Activated CD8-positive, alpha-beta memory T cell treated with anti-CD3 and anti-CD28 coated beads for 48 hours (primary cell): ENCODE measurements at places on chromosomes 3 and 15.

DNA sequence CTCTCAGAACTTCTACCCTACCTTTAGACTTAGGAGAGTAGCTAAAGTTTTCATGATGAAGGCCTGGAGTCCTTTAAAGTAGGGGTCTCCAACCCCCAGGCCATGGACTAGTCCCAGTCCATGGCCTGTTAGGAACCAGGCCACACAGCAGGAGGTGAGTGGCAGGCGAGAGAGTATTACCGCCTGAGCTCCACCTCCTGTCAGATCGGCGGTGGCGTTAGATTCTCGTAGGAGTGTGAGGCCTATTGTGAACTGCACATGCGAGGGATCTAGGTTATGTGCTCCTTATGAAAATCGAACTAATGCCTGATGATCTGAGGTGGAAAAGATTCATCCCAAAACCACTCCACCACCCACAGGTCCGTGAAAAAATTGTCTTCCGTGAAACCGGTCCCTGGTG, 18.3 kb upstream of the CACNA2D3 start:
- no peak for DNase-seq

DNA sequence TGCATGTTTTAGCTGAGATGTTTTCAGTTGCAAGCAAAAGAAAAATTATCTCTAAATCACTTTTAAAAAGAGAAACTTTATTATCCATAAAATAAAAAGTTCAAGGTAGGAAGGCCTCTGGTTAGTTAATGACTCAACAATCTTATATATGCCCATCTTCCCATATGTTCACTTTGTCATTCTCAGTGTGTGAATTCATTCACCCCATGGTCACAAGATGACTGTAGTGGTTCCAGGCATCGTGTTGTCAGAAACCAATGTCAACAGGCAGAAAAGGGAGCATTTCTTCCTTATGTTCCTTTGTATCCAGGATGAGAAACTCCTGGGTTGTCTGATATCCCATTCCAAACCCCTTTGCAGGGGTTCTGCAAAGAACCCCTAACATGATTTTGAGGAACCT, 119.9 kb upstream of the RAP2B start:
- DNase-seq = no peak

- no peak for DNase-seq
These were observed 56.0 kb downstream of the CNTN4 start for GRCh38 chr3:2154621-2155020.

GRCh38 chr3:37770938-37771918, 90.5 kb upstream of the CTDSPL start:
- no peak for DNase-seq

- no peak for DNase-seq
These were observed 220.0 kb upstream of the UMPS start for GRCh38 chr3:124510290-124510689.

DNA sequence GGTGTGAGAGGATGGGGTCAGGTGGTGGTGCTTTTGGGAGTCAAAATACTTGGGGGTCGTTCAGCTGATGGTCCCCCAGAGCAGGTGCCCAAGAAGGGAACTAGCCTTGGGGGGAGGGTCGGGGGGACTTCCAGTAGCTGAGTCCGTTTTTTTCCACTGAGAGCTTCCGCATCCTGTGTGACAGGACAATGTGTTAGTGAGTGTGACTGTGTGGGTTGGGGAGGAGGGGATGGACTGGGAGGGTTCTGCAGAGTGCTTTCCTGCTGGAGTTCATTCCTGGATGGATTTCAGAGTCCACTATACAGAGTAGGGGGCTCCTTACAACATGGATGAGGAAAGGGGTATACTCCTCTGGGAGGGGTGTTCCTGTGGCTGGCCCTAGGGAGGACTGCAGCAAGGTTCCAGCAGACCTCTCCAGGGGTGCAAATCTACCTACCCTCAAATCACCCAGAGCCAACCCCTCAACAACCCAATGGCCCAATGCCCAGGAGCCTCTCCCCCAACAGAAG, 601 bp upstream of the HYAL2 start:
- no peak for DNase-seq

DNA sequence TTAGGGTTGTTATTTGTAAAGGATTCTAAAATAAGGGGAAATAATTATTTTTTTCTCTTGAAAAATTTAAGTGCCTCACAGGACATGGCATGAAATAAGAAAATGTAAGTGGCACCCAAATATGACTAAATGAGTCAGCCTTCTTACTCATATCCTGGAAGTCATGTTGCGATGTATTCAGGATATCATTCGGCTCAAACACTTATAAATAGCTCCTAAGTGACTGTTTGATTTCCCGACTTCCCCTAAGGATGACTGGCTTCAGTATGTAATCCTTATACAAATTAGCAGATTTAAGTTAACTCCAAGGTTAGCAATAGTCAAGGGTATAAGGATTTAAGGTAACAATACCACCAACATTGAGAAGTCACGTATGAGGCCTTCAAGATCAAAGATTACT, 57.3 kb upstream of the OSTN start:
- no peak for DNase-seq

DNA sequence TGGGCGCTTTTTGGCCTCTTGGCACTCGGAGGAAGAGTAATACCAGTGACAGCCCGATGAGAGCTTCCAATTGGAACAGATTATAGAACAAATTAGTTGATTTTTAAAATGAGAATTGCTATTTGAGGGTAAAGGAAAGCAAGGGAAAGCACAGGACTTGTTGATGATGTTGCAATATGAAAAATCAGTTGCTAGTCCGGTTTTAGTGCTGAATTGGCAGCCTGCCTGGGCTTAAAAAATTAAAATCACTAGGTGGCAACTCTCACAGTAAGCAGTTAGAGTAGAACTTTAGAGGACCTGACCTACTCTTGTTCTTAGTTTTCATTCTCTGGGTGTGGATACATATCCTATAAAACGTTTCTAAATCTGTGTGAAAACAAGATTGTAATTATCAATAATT, 2.1 kb upstream of the SCAANT1 start:
- DNase-seq = no peak

DNA sequence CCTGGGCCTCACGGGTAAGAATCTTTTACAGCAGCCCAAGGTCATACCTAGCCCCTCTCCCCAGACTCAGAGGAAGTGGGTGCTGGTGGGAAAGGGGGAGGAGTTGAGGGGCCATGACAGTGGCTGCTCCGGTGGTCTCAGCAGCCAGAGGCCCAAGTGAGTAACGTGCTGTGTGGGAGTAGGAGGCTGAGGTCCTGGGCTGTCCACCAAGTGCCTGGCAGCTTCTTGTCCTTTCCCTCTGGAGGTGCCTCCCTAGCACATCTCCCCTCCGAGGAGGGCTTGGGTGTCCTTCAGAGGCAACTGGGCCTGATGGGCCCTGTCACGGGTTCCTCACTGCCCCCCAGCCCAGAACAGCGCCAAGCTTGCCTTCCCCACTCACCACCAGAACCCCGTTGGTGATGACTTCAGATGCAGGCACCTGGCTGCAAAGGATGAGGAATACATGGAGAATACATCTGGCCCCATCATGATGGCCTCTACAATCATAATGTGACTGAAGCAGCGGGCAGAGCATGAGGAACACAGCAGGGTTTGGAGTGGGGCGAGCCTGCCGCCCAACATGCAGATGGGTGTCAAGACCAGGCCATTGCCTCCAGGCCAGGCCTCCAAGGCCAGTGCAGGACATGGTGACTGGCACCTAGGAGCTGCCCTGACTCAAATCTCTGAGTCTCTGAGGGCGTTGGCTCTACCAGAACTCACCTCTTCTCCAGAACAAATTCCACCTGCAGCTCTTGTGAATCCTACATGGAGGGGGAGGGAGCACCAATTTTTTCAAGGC, 3.3 kb downstream of the PLA2G4F start:
- no peak for DNase-seq

DNA sequence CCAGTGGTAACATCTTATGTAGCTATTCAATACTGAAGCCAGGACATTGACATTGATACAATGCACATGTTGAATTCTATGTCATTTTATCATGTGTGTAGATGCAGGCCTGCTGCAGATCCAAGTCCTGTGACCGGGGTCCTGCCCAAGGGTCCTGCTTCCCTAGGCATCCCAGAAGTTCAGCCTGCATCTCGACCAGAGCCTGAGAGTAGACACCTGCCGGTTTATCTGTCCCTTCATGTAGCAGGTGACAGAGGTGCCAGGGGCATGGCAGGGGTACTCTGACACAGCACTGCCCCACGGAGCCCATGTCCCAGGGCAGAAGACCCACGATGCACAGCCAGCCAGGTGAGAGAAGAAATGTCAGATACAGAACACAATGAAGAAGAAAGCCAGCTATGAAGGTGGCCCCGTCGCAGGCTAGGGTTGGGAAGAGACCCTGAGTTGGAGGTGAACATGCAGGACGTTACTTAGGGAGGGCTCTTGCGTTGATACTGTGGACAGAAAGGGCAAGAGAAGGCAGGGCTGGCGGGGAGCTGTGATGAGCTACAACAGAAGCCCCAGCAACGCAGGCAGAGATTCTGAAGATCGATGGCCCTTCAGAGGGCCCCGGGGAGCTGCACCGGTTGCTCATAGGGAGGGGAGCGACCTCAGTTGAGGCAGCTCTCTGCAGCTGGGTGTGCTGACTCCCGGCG, 51.0 kb downstream of the TPRA1 start:
- DNase-seq = no peak

DNA sequence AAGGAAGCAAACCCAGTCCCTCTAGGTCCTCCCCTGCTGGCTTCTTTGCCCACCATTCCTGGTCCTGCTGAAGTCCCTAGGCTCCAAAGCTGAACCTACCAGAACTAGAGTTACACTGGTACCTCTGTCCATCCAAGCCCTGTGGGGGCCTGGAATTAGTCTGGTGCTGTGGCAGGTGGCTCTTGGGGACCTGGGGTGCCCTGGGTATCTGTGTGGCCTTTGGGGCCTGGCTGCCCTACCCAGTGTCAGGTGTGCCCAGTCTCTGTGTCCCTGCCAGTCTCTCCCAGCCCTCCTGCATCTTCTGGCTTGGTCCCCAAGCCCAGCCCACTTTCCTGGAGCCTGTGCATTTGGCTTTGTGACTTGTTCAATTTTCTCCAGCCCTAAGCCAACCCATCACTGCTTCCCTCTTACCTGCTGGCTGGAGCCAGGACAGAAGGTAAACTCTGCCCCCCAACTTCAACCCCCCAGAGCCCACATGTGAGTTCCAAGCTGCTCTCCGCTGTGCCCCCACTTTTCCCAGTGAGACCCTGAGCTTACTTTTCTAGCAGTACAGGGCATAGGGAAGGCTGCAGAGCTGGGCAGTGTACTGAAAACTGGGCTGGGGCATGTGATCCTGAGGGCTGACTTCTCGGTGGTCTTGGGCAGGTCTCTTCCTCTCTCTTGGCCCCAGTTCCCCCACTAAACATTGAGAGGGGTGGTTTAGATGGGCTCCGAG, 28.3 kb upstream of the HHATL start:
- no peak for DNase-seq

DNA sequence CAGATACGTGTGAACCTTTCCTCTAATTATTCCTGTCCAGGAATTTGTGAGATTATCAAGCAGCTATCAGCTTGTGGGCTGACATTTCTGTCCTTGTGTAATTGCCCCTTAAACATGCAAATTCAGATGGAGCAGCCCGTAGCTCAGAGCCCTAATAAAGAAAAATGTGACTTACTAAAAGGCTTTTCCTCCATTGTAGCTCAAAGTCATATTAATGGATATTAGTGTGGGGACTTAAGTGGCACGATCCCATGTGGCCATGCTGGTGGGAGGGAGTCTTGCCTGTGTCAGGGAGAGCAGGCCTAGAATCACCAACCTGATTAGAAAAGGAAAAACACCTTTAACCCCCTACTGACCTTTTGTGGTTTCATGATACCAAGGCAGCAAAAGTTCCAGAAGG, 399.2 kb downstream of the LRTM1 start:
- no peak for DNase-seq

GRCh38 chr15:55736756-55737155, 6.2 kb downstream of the PRTG start:
- no peak for DNase-seq

DNA sequence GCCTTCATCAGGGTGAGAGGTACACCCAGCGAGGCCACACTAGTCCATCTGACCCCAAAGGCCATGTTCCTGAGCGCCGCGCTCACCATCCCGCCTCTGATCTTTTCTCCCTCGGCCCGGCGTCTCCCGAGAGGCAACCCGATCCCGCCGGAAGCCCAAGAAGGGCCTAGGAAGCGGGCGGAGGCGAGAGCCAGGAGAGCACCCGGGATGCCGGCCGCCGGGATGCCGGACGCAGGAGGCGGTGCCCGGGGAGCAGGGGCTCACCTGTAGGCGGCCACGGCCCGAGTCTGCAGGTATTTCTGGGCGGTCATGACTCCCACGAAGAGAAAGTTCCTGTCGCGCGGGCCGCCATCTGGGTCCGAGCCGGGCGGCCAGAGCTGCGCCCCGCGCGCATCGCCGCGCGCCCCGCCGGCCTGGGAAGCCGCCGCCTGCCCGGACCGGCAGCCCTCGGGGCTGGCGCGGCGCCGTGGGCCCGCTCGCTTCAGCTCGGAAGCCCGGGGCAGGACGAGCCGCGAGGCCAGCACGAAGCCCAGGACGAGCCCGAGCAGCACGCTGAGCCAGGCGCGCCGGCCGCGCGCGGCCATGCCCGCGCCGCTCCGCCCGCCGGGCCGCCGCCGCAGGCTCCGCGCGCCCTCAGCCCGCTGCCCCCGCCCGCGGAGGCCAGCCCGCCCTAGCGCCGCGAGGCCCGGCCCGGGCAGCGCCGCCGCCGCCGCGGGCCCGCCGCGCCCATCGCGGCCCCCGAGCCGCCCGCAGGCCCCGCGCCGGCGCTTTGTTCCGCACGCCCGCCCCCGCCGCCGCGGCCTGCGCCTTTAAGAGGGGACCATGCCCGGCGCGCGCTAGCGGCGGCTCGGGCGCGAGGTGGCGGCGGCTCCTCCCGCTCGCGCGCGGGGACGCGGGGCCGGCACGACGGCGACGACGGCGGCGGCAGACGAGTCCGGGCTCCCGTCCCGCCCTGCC, 697 bp downstream of the CHSY1 start:
- DNase-seq = no peak

GRCh38 chr15:40439960-40440742, 602 bp upstream of the BAHD1 start:
- DNase-seq = no peak

- no peak for DNase-seq
These were observed 96.9 kb downstream of the LINGO1 start for GRCh38 chr15:77535845-77536244.

DNA sequence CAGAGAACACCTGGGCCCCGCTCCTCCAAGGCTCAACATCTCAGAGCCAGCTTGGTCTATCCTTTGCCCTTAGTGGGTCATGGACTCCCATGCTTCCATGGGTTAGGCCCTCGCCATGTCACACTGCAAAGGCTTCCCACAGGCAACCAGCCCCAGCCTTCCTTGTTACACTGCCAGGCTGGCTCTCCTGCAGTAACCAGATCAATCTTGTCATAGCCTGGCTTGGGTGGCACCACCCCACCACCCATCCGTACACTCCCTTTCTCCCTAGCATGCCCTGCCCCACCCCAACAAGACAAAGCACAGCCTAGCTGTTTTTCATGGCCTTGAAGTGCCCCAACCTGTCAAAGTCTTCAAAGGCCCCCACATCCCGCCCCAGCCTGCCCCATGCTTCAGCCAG, 30.5 kb downstream of the CA12 start:
- DNase-seq = no peak

DNA sequence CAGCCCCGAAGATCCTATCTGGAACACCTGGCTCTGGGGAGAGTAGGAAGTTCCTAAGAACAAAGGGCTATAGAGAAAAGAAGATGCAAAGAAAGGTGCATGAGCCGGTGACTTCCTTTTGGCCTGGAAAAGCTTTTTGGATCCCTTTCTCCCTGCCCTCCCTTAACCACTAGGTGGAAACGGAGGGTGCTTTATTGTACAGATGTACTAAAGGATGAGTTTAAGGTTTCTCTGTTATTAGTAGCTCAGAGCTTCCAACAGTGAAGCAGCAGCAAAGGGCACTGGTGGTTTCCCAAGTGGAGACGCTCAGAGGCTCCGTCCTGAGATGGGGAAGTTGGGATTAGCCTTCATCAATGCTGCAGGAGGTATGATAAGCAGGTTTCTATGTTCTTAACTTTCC, 5.9 kb upstream of the ADGRG7 start:
- DNase-seq = no peak
